ENCODE measurements at places on chromosomes 13 and 19.

- DNase-seq, result no peak
Measured at GRCh38 chr19:12485052-12485416, 418 bp upstream of the ZNF709 start.

DNA sequence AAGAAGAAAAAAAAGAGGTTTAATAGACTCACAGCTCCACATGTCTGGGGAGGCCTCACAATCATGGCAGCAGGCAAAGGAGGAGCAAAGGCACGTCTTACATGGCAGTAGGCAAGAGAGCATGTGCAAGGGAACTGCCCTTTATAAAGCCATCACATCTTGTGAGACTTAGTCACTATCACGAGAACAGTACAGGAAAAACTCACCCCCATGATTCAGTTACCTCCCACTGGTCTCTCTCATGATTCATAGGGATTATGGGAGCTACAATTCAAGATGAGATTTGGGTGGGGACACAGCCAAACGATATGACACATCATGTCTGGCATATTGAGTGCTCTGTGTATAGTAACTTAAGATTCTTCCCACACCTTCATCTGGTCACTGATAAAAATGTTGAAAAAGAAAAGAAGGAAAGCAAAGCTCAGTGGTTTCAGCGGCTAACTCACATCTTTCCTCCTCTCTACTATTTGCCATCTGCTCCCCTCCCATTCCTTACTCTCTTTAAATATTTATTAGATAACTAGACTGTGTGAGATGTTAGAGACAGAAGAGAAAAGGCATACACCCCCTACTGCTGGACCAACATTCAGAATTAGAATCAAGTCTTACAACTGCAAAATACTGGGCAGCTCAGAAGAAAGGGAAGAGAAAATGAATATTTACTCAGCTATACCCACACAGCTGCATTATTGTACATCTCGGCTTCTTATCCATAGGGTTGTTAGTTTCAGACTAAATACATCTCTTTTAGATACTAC is 60.1 kb upstream of the AKAP11 start:
- no peak for DNase-seq

DNA sequence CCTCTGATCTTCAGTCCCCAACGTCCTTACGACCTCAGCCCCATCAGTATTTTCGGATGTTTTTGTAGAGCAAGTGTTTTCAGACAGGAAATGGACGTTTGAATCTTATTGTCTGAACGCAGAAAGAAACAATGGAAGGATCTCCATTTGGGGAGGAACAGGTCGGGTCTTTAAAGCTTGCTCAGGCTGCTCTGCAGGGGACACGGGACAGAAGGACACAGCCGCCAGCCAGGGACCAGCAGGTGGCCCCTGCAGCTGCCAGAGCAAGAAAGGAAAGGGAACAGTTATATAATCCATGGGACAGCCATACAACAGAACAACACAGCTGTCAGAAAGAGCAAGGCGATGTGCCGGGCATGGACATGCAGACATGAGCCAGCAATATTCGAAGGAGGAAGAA is 18.5 kb upstream of the IGLON5 start:
- DNase-seq, result no peak

- no peak for DNase-seq
Measured at GRCh38 chr13:53041968-53042516, 13.4 kb downstream of the OLFM4 start.

DNA sequence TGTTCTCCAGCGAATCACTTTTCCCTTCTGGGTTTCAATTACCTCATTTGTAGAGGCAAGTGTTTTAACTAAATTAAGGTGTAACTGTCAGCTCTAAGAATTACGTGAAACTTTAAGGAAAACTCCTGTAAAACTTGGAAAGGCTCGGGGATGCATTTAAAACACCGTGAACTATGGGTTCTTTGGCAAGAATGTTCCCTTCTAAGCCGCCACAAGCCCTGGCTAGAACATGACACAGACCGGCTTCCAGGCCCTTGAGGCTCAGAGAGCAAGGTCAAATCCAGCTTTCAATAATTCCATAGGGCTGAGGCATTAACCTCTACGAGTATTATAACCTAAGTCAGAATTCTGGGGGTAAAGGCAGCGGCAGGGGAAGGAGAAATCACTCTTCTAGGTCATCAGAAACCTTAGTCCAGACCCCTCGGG is 685 bp downstream of the VWA8 start:
- DNase-seq, result no peak

GRCh38 chr19:30790056-30790680 is 418.0 kb downstream of the ZNF536 start:
- DNase-seq, result no peak

GRCh38 chr19:47152205-47152604 is 21.6 kb downstream of the SAE1 start:
- no peak for DNase-seq

DNA sequence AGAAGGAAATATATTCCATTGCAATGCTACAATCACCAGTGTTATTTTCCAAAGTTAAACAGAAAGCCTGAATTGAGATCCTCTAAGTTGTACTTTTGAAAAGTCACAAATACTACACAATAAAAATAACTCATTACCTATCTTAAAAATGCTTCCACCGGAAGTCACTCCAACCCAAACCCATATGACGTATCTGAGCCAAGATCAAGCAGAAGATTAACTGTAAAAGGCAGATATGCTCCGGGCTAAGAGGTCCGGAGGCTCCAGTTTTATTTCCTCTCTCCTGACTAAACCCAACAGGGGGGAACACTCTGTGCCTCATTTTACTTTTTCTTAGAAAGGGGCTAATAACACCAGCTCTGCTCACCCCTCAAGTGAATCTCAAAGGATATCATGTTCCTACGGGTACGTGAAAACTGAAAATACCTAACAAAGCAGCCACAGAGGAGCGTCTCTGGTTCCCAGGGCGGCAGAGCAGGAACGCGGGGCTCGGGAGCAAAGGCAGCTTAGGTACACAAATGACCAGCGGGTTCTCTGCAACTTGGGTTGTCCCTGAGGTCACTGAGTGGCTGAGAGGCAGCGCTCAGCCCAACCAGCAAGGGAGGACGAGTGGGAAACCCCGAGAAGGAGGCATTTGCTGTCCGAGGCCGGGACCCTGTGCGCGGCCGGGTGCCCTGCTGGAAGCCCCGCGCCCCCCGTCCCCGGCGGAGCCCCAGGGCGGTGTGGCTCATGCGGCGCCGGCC is 750 bp downstream of the RAB20 start:
- DNase-seq, result peak; percentile 72

- DNase-seq, result peak; percentile 93
Measured at GRCh38 chr19:1251330-1252220, 3.2 kb downstream of the MIDN start.

DNA sequence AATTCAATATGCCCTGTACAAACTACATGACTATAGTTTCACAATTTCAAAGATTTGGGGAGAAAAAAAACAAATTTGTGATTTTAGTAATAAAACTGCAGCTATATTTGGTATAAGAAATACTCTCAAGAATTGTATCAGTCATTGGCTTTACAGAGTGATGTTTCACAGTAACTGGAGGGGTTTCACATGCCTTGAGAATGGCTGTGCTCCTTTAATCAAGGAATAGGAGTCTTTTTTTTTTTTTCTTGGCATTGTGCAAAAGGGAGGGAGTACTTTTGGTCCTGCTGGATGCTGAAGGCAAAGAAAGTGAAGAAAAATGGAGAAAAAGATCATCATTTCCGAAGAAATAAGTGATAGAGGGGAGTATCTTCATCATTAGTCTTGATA is 6.8 kb downstream of the ZNF507 start:
- no peak for DNase-seq

DNA sequence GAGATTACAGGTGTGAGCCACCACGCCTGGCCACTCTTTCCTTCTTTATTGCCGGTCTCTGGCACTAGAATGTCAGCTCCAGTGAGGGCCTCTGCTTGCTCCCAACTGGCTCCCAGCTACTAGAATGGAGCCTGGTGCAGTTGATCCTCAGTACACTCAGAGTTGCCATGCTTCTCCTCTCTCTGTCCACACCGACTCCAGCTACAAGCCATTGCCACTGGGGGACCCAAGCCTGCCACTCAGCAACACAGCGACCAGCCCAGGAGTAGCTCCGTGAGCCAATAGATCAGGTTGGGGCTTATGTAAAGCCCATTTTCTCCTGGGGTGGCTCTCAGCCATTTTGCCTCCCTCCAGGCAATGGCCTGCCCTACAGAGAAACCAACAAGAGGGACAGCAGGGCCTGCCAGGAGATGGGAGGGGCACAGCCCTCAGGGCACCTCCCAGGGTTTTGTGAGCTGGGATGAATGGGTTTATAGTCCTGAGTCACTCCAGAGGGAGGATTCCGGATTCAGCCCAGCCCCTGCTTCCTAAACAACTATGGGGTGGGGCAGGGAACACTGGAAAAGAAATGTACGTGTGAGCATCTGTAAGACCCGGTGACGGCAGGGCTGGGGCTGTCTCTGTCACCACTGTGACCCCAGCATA is 36.5 kb downstream of the OPA3 start:
- no peak for DNase-seq

DNA sequence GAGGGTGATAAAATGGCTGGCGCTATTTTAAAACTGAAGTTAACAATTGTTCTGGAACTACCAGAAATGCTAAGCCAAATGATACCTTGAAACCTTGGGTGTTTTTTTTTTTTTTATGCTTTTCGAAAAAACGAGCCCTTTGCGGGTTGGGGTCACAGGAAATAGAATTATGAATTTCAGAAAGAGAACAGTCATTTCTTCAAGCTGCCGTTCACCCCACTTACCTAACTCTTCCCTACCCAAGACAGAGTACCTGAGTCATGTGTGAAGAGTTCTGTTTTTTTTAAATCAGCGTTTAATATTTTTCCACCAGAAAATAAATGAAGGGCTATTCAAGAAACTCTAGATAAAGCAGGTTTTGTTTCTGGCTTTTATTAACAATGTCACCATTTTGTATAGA is 35.3 kb downstream of the KLF2 start:
- no peak for DNase-seq

DNA sequence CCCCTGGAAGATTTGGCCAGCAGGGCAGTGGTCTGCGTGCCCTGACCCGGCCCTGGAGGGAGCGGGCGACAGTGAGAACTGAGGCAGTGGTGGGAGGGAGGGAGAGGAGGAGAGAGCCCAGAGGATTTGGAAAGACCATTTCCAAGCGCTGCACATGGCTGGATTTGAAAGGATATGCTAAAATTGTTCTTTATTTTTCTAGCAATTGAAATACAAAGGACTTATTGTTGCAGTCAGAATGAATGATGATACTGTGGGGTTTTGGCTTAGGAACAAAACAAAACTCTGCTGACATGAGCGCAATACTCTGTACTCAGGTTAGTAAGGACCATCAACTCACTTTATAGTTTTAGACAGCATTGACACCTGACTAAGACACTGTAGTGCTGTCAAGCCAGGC is 69.5 kb downstream of the TNFRSF19 start:
- DNase-seq, result no peak

DNA sequence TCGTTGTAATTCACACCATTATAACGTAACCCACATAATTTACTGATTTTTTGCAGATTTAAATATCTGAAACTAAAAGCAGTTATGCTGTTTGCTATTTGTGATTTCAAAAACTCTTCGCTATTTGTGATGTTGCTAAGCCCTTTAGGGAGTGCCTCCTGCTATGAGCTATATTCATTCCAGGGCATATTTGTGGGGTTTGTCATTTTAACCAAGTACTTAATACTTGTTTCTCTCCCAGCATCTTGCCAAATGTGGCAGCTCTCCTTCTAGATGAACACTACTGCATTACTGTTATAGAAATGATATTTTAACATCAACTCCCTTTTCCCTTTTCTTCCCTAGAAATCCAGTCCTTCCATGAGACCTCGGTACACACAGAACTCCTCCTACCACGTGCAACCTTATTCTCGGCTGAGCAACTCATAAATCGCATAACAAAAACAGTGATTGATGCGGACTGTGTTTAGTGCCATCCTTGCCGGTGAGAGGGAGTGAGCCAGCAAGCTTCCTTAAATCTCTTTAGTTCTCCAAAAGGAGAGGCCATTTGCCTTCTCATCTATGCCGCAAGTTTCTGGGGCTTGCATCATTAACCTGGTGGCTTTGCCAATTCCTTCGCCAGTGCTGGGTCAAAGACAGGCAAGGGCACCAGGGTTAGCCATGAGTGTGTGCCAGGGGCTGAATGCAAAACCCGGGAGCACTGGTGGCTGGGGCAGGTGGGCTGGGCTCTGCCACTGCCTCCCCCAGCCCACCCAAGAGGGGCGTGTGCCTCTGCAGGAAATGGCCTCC is 33.4 kb downstream of the RFX2 start:
- DNase-seq, result no peak

GRCh38 chr13:44140146-44140545 is 233.5 kb upstream of the SERP2 start:
- DNase-seq, result no peak

DNA sequence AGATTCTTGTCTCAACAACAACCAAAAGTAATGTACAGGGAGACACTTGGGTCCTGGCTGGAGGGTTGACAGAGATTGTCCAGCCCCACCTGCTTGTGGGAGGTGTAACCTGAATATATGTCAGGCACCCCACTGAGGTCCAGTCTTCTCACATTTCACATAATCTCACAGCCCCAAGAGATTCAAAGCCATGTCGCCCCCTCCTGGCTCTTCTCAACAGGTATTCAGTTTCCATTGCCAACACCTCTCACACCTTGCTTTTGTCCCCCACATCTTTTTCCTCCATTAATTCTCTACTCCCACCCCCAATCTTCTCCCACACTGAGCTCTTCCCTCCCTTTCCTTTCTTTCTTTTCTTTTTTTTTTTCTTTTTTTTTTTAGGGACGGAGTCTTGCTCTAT is 11.2 kb downstream of the UNC13A start:
- no peak for DNase-seq

- DNase-seq, result peak; percentile 90
Measured at GRCh38 chr19:43774103-43774939, 6.5 kb downstream of the KCNN4 start.

DNA sequence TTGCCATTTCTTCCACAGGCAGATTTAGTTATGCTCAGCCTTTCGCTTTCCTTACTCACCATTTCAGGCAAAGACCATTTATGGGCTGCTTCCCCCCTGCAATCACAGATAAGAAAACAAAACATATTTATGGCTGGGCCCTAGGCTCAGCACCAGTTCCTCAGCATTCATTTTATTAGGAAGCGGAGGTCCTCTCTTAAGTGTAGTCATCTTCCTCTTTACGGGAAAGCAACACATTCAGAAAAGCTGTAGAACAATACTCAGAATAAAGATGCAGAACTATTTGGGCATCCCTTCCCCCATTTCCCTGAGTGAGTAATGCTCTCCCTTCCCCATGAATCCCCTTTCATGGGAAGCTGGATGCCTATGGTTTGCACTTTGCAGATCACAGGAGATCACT is 27.9 kb downstream of the FLT1 start:
- DNase-seq, result no peak

GRCh38 chr13:74867460-74867859 is 614.5 kb downstream of the TBC1D4 start:
- DNase-seq, result no peak

DNA sequence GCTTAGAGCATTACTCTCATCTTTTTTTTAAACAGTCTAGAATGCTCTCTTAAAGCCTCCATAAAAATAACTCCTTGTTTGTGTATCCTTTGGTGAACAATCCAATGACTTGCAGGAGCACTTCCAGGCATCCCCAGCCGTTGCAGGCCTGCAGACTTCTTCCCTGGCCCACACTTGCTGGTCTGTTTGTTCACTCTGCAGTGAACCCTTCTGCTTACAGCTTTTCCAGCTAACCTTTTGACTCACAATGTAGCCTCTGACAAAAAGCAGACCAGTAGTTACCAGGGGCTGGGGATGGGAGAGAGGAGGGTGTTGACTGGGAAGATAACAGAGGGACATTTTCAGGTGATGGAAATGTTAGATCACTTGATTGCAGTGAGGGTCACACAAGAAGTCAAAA is 9.1 kb downstream of the GPR42 start:
- DNase-seq, result no peak

GRCh38 chr19:47863514-47863936 is 4.5 kb downstream of the TPRX2 start:
- peak; percentile 94 for DNase-seq

- peak; percentile 47 for DNase-seq
Measured at GRCh38 chr19:41907994-41908615, 20.1 kb downstream of the ERFL start.

Measured in right cardiac atrium (tissue), 5 donors.